ENCODE measurements at places on chromosomes 4 and X. TPM values are rescaled to one million over a fixed set of nuclear protein-coding genes. Genes with fewer than 3 reads are reported as not detected.
A peak's percentile ranks its signal among the peaks of the same experiment; 100 is the strongest.

HSFX2 gene
- 0.45 TPM for total RNA-seq

ATP1B4 gene
- total RNA-seq = not detected

PRICKLE3 gene
- 13.1 TPM for total RNA-seq

PTCHD1 gene
- not detected for total RNA-seq

F11 gene
- not detected for total RNA-seq

NOX1 gene
- not detected for total RNA-seq

SOD3 gene
- total RNA-seq = not detected

CXorf65 gene
- 18.0 TPM for total RNA-seq

GAB1 gene
- 2.2 TPM for total RNA-seq

DNA sequence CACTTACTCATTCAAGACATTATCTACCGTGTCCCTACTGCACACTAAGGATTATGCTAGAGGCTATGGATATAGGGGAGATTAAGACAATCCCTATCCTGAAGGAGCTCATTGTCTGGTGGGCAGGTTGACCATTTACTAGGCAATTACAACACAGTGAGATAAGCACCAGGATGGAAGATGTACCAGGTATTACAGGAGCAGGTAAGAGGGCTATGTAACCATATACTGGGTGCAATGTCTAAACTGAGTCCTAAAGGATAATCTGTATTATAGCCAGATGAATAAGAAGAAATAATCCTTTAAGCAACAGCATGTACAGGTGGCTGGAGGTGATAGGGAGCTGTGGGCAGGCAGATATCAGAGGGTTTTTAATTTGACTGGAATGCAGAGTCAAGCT, 113.3 kb upstream of the TBC1D9 start:
- H3K4me1 ChIP-seq = no peaks in the 10 kb centered on the region
- H3K36me3 ChIP-seq = no peaks in the 10 kb centered on the region
- no peak overlapping the region for H3K4me3 ChIP-seq
- H3K27me3 ChIP-seq = peaks cover 7% of the 10 kb centered on the region
- DNase-seq = no peak

- H3K27me3 ChIP-seq = peaks cover 20% of the 10 kb centered on the region
- H3K4me1 ChIP-seq = no peaks in the 10 kb centered on the region
- DNase-seq = no peak
- no peaks in the 10 kb centered on the region for H3K36me3 ChIP-seq
These were observed 29.5 kb downstream of the TFDP3 start for GRCh38 chrX:133188631-133189030.

GRCh38 chr4:140037353-140038030, 116.5 kb downstream of the MAML3 start:
- no peaks in the 10 kb centered on the region for H3K4me1 ChIP-seq
- no peak overlapping the region for H3K27ac ChIP-seq
- peaks cover 16% of the 10 kb centered on the region for H3K27me3 ChIP-seq
- H3K4me3 ChIP-seq = no peak overlapping the region
- no peak for DNase-seq

GRCh38 chr4:63787326-63787725, 621.9 kb downstream of the TECRL start:
- H3K4me3 ChIP-seq = no peak overlapping the region
- H3K27me3 ChIP-seq = no peaks in the 10 kb centered on the region
- no peak for DNase-seq
- H3K27ac ChIP-seq = no peak overlapping the region
- H3K36me3 ChIP-seq = peaks cover 14% of the 10 kb centered on the region

GRCh38 chr4:118740869-118741268, 55.7 kb downstream of the METTL14 start:
- H3K36me3 ChIP-seq = peaks cover 30% of the 10 kb centered on the region
- no peak for DNase-seq
- no peaks in the 10 kb centered on the region for H3K27me3 ChIP-seq
- no peaks in the 10 kb centered on the region for H3K4me1 ChIP-seq

DNA sequence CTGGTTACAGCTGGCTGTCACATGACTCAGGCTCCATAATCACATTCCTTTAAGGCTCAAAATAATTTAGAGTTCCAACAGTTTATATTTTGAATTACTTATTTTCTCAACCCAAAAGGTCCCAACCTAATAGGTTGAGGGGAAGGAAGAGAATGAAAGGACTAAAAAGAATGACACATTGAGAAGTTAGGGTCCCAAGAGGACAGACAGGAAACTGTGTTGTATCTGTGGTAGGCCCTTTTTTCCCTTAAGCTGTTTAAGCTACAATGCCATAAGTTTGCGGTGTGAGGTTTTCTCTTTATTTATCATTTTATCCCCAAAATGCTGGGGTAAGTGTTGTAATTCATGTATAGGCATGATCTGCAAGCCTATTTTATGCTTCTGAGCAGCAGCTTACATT, 290.2 kb downstream of the ZNF674 start:
- H3K4me3 ChIP-seq = no peak overlapping the region
- DNase-seq = no peak
- H3K27me3 ChIP-seq = peaks cover 24% of the 10 kb centered on the region
- no peak overlapping the region for H3K27ac ChIP-seq
- no peaks in the 10 kb centered on the region for H3K36me3 ChIP-seq
- no peaks in the 10 kb centered on the region for H3K4me1 ChIP-seq

GRCh38 chr4:13762130-13762529, 134.6 kb upstream of the BOD1L1 start:
- no peak overlapping the region for H3K4me3 ChIP-seq
- H3K27ac ChIP-seq = no peak overlapping the region
- no peak for DNase-seq
- no peaks in the 10 kb centered on the region for H3K27me3 ChIP-seq

GRCh38 chrX:153706799-153707198, 17.4 kb downstream of the BCAP31 start:
- H3K27ac ChIP-seq = no peak overlapping the region
- no peaks in the 10 kb centered on the region for H3K27me3 ChIP-seq
- peaks cover 4% of the 10 kb centered on the region for H3K4me1 ChIP-seq
- H3K36me3 ChIP-seq = no peaks in the 10 kb centered on the region

GRCh38 chr4:171759274-171759673, 53.9 kb upstream of the GALNTL6 start:
- no peak for DNase-seq
- no peaks in the 10 kb centered on the region for H3K27me3 ChIP-seq
- H3K27ac ChIP-seq = no peak overlapping the region
- peaks cover 24% of the 10 kb centered on the region for H3K36me3 ChIP-seq
- H3K4me3 ChIP-seq = no peak overlapping the region

DNA sequence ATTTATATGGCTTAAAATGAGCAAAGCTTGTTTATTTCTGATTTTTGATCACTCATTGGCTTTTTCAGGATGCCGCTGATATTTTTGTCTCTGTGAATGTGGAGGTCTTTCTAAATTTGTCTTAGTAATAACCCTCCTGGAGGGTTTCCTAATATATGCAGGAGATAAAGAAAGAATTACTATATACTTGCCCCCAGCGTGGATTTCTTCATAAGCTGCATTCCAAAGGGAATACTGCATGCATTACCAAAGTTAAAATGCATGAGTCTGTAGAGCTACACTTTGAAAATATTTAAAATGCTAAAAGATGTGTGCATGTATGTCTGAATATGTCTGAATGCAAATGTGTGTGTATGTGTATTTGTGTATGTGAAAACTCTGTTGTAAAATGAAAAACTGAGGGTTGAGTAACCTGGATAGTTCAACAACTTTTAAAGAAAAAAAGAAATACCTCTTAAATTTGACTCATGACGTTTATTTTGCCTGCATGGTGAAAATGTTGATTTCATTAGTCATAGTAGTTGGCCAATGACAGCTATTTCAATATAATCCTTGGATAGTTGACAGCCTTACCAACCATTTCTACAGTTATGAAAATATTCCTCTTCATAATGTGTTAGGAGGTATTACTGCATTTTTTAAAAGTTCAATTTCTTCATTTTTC, 113.2 kb upstream of the ZNF827 start:
- peaks cover 4% of the 10 kb centered on the region for H3K36me3 ChIP-seq
- no peak for DNase-seq
- H3K27ac ChIP-seq = no peak overlapping the region
- no peaks in the 10 kb centered on the region for H3K4me1 ChIP-seq
- H3K4me3 ChIP-seq = no peak overlapping the region

DNA sequence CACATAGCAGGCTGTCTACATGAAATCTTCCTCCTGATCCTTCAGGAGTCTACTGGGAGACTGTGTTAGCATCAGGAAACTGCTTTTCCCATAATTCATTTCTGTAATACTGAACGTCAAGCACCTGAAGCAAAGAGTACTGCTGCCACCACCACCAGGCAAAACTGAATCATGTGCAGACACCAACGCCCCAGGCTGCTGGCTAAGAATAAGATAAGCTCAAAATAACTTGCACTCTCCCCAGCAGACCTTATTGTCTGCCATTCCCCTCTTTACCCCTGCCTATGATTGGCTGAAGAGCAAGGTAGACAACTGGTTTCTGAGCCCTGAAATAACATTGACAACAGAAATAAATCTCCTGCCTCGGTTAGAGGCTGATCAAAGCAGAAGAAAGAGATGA, 70.1 kb downstream of the LHFPL1 start:
- no peak overlapping the region for H3K4me3 ChIP-seq
- H3K36me3 ChIP-seq = no peaks in the 10 kb centered on the region
- no peak overlapping the region for H3K27ac ChIP-seq
- H3K4me1 ChIP-seq = no peaks in the 10 kb centered on the region
- H3K27me3 ChIP-seq = no peaks in the 10 kb centered on the region

DNA sequence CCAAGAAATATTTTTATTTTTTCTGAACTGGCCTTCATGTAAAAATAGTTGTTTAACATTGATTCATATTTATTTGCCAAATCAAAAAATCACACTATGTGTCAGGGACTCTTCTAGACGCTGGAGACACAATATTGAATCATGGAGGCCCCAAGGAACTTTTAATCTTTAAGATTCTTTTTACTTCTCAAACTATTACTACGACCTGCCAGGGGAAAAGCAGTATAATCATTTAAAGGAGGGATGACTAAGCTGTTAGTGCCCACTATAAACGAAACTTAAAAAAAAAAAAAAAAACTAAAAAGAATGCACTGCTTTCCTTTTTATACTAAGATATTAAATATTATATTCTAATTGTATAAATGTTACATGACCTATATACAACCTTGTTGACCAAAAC, 84.7 kb downstream of the PPA2 start:
- DNase-seq = no peak
- no peaks in the 10 kb centered on the region for H3K27me3 ChIP-seq
- no peak overlapping the region for H3K4me3 ChIP-seq
- peaks cover 6% of the 10 kb centered on the region for H3K4me1 ChIP-seq
- no peak overlapping the region for H3K27ac ChIP-seq
- peaks cover 37% of the 10 kb centered on the region for H3K36me3 ChIP-seq

GRCh38 chrX:66144258-66144657, 19.8 kb upstream of the HEPH start:
- no peak for DNase-seq
- H3K4me3 ChIP-seq = no peak overlapping the region
- H3K36me3 ChIP-seq = no peaks in the 10 kb centered on the region
- H3K27me3 ChIP-seq = peaks cover 22% of the 10 kb centered on the region
- peaks cover 7% of the 10 kb centered on the region for H3K4me1 ChIP-seq
- H3K27ac ChIP-seq = no peak overlapping the region

DNA sequence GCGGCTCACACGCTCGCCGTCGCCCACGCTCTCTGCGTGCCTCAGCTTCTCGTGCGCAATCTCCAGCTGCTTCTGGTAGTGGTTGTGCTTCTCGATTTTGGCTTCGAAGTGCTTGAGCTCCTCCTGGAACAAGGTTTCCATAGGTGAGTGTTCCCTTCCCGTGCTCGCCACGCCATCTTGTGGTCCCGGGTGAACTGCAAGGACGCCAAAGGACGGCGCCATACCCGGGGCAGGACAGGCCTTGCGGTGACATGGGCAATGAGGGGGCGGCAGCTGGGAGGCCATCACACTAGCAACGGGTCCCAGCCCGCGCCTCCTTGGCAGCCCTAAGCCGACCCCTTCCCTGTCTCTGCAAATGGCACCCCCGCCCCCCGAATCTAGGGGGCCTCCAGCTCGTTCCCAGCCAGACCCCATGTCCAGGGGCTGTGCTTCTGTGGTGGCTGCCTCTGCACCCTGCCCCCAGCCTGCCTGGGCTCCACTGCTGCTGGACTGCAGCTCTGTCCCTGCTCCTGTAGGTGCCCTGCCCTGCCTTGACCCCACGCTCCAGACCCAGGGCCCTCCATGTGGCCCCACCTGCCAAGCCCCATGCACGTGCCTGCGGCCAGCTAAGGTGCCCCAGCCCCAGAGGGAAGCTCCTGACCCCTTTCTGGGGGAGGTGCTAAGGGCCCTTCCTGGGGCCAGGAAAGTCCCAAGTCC, 17.3 kb downstream of the LRPAP1 start:
- no peaks in the 10 kb centered on the region for H3K27me3 ChIP-seq
- H3K36me3 ChIP-seq = no peaks in the 10 kb centered on the region
- H3K4me1 ChIP-seq = no peaks in the 10 kb centered on the region
- H3K27ac ChIP-seq = no peak overlapping the region
- peak; percentile 57 for DNase-seq

GRCh38 chrX:155534800-155535199, 76.4 kb upstream of the F8A3 start:
- H3K27me3 ChIP-seq = no peaks in the 10 kb centered on the region
- H3K27ac ChIP-seq = no peak overlapping the region
- peaks cover 6% of the 10 kb centered on the region for H3K36me3 ChIP-seq
- no peak overlapping the region for H3K4me3 ChIP-seq
- H3K4me1 ChIP-seq = no peaks in the 10 kb centered on the region

DNA sequence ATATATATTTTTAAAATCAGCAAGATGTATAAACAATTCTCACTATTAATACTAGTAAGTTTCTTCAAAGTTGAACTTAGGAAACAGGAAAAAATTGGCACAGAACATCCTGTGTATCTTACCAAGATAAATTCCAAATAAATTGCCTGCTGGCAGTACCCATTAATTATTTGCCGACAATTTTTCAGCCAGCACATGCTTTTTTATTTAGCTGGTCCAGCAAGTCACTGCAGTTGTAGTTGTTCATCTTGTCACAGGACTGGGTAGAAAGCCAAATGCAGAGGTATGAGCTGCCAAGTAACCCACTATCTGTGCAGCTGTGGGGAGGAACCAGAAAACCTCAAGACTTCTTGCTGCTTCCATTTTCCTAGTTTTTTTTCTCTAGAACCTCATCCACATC, 113.4 kb downstream of the PACRGL start:
- no peak for DNase-seq
- peaks cover 6% of the 10 kb centered on the region for H3K4me1 ChIP-seq
- no peak overlapping the region for H3K4me3 ChIP-seq
- H3K36me3 ChIP-seq = peaks cover 6% of the 10 kb centered on the region
- no peak overlapping the region for H3K27ac ChIP-seq

- peaks cover 7% of the 10 kb centered on the region for H3K27me3 ChIP-seq
- no peaks in the 10 kb centered on the region for H3K36me3 ChIP-seq
- no peak overlapping the region for H3K4me3 ChIP-seq
- no peak for DNase-seq
These were observed 85.4 kb downstream of the INTS6L start for GRCh38 chrX:135605906-135606305.

DNA sequence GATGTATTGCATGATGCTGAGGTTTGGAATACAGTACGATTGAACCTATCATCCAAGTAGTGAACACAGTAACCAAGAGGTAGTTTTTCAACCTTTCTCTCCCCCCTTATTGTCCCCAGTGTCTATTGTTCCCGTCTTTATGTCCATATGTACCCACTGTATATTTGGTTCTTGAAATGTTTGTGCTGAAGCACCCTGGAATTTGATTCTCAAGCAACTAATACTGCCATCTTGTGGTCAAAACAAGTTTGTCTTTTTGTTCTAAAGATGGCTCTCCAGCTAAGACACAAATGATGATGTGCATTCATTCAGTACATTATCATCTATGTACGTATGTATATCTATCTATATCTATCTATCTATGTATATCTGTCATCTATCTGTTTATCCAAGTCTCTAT, 33.5 kb upstream of the DCX start:
- H3K36me3 ChIP-seq = no peaks in the 10 kb centered on the region
- H3K27ac ChIP-seq = no peak overlapping the region
- no peaks in the 10 kb centered on the region for H3K4me1 ChIP-seq
- peaks cover 4% of the 10 kb centered on the region for H3K27me3 ChIP-seq
- DNase-seq = no peak
- no peak overlapping the region for H3K4me3 ChIP-seq

- H3K27ac ChIP-seq = no peak overlapping the region
- H3K36me3 ChIP-seq = no peaks in the 10 kb centered on the region
- peaks cover 5% of the 10 kb centered on the region for H3K27me3 ChIP-seq
- no peak for DNase-seq
These were observed 24.2 kb downstream of the ARHGAP6 start for GRCh38 chrX:11641349-11642065.

Measured in natural killer cell treated with Interleukin-12 subunit alpha and Interleukin-12 subunit beta and Interleukin-15 and Interleukin-18, amount 100 ng/mL, for 72 hours (primary cell).